ENCODE measurements at places on chromosomes 2 and 18.
A peak's percentile ranks its signal among the peaks of the same experiment; 100 is the strongest.

DNA sequence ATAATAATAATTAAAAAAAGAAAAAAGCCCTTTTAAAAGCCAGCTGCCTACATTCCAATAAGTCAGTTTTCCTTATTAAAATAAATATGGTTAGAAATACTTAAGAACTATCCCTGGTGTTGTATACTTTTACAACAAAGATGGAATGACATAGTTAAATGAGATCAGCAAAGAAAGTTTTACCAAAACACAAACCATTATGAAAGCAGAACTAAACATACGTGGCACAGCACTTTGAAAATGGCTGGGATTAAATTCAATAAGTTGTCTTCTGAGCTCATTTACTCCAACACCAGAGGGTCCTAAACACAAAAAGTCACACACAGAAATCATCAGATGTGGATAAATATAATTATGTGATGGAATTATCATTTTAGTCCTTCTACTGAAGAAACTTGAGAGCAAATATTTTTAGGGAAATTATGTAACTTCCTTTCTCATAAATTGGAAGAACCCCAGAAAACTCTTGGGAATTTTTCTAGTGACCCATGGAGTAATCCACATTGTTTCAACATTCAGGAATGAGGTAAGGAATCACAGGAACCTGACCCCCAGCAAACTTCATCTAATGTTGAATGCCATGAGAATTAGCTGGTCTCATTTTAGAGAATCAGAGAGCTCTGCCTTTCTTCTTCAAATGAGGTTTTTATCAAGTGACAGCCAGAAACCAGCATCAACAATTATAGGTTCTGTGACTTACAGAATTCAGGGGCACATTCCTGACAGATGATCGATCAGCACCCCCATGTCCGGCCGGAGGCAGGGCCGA lies 11.5 kb upstream of the TMEM237 start:
- DNase-seq = no peak

DNA sequence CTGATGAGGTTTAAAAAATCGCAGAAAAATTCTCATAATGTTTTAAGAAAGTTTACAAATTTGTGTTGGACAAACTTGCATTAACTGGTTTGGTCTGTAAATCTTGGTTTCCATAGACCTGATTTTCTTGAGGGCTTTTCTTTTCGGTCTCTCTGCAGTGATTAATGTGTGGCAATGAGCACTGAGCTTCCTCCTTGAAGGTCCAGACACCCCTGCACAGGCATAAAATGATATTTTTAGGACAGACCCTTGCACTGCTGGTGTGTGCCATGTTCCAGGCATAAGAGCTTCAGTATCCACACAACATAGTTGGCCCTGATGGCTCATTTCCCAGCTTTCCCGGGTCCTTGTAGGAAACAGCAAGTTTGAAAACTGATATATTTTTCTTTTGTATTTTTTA lies 33.7 kb downstream of the MRPL33 start:
- no peak for DNase-seq

DNA sequence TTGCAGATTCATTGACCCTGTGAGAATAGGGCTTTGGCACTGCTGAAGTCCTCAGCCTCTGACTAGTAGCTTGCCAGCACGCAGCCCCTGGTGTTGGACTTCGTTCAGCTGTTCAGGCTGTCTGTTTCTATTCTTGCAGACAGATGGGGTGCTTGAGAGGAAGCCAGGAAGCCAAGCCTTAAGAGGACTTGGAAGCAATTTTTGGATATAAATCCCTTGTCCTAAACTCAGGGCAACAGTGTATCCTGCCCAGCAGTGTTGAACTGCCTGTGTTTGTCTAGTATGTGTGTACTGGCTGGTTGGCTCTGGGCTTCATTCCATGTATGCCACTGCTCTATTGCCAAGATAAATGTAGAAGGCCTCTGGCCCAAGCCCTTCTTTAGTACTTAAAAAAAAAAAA lies 108.6 kb downstream of the COMMD1 start:
- no peak for DNase-seq

DNA sequence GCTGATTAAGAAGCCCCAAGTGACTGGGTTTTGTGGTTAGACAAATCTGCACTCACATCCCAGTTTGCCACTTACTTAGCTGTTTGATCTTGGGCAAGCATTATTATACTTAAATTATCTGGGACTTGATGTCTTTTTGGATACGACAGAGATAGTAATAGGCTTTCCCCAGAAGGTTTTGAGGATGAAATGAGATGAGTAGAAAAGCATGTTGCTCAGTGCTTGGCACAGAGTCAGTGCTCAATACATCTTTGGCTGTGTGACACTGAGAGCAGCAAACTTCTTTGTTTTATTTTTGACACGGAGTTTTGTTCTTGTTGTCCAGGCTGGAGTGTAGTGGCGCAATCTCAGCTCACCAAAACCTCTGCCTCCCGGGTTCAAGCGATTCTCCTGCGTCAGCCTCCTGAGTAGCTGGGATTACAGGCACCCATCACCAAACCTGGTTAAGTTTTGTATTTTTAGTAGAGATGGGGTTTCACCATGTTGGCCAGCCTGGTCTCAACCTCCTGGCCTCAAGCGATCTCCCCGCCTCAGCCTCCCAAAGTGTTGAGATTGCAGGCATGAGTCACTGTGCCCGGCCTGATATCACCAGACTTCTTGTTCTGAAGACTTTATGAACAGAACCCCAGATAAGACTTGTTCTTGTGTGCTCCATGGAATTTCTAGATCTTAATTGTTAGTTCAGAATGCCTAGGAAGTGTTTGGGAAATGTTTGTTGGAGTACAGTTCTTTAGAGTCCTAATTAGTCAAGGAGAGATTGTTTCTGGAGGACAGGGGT lies 521.2 kb downstream of the SLC4A3 start:
- DNase-seq = no peak

DNA sequence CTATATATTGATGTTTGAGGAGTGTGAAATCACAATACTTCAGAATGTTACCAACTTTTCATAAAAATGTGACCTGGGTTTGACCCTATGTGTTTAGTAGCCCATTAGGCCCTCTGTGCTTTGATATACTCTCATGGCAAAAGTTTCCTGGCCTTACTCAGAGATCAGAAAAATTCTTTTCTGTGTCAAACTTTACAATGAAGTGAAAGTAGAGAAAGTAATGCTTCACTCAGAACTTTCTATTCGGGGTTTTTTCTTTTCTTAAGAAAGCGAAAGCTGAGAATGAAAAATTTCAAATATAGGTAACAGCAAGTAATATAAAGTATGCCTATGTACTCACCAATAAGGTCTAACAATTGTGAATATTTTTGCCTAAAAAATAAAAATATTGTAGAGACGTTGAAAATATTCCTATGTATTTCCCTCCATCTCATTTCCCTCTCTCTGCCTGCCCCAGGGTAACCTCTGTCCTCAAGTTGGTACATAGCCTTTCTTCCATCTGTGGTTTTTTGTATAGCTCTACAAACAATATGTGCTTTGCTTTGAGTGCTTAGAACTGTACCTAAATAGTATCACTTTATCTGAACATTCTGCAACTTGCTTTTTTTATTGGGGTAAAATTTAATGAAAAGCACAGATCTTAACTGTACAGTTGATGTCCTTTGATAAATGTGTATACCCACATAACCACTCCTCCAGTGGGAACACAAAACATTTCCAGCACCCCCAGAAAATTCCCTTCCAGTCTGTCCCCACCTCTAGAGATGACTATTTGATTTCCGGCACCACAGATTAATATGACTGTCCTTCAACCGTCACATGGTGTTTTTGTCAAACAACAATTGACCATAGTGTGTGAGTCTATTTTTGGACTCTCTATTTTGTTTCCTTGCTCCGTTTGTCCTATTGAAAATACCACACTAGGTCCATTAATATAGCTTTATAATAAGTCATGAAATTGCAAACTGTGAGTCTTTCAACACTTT lies 10.3 kb upstream of the ACKR3 start:
- no peak for DNase-seq

- DNase-seq = no peak
These were observed 287.3 kb upstream of the SETBP1 start for GRCh38 chr18:44393406-44393805.

DNA sequence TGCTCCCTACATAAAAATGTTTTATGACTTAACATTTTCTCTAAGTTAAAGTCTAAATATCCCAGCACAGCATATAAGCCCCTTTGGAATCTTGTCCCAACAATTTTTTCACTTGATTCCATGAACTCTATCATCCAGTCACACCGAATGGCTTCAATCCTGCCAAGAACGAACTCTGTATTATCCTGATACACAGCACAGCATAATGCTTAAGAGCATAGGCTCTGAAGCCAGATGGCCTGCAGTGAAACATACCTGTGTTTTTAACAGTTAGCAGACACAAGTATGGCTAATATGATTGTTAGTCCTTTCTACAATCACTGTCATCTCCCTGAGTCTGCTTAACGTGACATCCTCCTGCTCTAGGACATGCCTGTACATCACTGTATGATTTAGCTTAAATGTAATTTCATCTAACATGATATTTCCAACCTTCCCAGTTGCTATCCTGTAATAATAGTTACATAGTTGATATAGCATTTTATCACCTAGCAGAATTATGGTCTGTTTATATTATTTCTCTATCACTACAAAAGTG lies 669.5 kb downstream of the ERBB4 start:
- DNase-seq = no peak

GRCh38 chr18:79962835-79963657 lies 1.4 kb upstream of the HSBP1L1 start:
- peak; percentile 85 for DNase-seq

GRCh38 chr18:78519394-78520062 lies 460.1 kb upstream of the SALL3 start:
- DNase-seq = no peak

DNA sequence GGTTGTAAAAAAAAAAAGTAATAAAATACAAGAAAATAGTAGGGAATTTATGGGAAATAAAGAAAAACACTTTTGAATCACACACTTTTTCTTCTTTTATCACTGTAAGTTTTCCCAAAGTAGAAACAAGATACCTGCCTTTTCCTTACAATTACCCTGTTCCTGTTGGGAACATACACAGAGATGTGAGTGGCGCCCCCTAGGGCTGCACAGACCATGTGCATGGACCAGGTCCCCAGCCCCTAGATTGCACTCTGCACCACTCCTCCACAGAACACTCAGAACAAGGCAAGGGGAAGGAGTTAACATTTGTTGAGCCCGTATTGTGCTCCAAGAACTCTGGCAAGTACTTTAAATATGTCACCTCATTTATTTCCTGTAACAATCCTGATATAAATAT lies 118.7 kb upstream of the NRP2 start:
- peak; percentile 17 for DNase-seq

- DNase-seq = no peak
These were observed 22.3 kb upstream of the DUSP2 start for GRCh38 chr2:96167407-96168013.

DNA sequence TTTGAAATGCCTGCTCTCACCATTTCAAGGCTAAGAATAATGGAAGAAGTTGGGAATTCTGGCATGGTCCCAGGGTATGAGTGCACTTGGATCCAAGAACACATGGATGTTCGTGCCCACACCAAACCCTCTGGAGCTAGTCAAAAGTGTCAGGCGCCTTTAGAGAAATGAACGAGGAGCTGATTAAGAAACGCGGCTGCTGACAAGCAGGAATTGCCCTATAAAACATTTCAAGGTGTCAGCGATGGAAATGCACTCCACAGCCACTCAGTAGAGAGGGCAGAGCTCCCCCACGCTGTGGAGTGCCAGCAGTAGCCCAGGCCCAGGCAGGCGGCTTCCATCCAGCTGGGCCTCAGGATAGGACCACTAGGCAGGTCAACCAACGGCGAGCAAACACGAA lies 213.7 kb downstream of the TTC32 start:
- no peak for DNase-seq

DNA sequence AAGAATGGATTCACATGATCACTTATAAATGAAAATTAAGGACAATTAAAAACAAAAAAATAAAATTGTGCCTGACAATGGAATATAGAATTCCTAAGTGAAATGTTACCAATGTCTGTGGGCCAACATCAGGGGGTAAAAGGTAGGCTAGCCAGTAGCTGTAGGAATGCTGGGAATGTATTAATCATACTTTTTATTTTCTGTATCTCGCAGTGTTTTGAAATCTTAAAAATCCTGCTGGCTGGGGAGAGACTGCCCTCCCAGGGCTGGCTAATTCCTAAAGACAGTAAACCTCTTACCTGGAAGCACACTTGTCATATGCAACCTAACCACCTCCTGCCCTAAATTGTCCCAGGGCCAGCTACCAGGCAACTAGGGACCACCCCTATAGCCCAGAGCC lies 69.8 kb downstream of the REV1 start:
- DNase-seq = no peak

- no peak for DNase-seq
These were observed 219.6 kb upstream of the RBBP8 start for GRCh38 chr18:22713511-22713910.

GRCh38 chr2:217356781-217357180 lies 496.9 kb upstream of the TNP1 start:
- DNase-seq = no peak

DNA sequence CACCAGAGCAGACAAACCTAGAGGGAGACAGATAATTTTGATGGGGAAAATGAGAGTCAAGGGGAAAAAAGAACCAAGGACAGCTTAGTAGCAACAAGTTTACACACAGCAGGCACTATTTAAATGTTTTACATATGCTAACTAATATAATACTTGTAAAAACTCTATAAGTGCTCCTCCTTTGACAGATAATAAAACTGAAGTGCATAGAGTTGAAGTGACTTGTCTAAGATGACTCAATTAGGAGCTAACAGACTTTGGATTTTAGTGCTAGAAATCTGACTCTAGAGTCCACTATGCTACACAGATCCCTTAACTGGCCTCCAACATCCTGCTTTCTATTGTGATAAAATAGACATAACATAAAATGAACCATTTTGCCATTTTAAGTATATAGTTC lies 506.9 kb downstream of the SATB2 start:
- no peak for DNase-seq

- DNase-seq = peak; percentile 80
These were observed 26.0 kb downstream of the FAM178B start for GRCh38 chr2:96960153-96960961.

DNA sequence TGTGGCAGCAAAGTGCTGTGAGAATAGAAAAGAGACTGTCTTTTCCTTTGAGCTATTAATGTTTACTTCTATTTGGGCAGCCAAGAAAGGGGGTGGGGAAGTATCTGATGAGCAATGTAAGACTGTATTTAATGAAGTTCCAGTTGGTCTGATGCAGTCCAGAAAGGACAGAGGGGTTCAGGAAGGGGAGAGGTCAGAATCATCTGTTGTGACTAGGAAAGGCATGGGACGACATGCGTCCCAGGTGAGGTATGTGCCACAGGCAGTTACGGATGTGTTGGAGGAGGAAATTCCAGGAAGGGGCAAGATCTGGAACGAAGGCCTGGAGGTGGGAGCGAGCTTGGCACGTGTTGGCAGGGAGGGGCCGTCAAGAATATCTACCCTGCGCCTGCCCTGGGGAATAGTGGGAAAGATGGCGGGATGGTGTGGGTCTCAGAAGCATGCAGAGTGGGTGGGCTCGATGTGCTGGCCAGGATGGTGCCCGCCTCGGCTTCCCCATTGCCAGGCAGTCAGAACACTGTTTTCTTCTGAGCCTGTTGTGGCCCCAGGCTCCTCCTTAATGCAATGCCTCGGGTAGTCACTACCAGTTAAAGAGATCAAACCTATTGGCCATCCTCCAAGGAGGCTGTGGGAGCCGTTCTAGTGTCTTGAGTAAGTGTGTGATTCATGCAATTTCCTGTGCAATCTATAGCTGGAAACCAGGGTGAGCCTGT lies 57.8 kb upstream of the TXNDC2 start:
- peak; percentile 2 for DNase-seq

GRCh38 chr2:67389788-67390187 lies 7.3 kb upstream of the ETAA1 start:
- no peak for DNase-seq

Data from activated CD4-positive, alpha-beta T cell treated with anti-CD3 and anti-CD28 coated beads, Interleukin-2, Interleukin-4, amounts not matched to agents 100 ng/mL and 50 ng/mL, durations not matched to agents 16 hours and 8 hours (primary cell).